ENCODE measurements at places on chromosomes 1 and 21. TPM values are rescaled to one million over a fixed set of nuclear protein-coding genes. Genes with fewer than 3 reads are reported as not detected.

The C2CD2 gene
- 16.7 TPM for total RNA-seq

The DLGAP3 gene
- not detected for total RNA-seq

The CYP4X1 gene
- not detected for total RNA-seq

The CPTP gene
- total RNA-seq, result 21.6 TPM

The AKR1A1 gene
- total RNA-seq, result 147 TPM

The C1orf116 gene
- total RNA-seq, result not detected

The TMEM82 gene
- total RNA-seq, result not detected
